ENCODE measurements at places on chromosomes 7 and 10.

DNA sequence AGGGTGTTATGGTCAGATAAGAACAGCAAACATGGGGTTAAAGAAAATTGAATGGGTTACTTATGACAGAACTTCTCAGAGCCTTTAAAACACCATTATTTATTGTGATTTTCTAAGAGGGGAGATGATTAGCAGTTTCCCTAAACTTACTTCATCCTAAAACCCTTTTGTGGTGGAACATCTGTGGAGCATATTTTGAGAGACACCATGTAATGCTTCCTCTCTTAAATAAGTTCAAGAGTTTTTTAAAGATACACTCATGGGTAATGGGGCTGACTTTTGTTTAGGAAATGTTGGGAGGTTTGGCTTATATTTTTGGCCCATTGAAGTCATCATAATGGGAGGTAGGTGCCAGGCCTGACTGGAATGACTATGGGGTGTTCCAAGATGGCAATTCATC lies 8.4 kb upstream of the PDCD4 start:
- no peak for DNase-seq

- DNase-seq: no peak
These were observed 282.0 kb upstream of the AKR1E2 start for GRCh38 chr10:4543938-4544533.

DNA sequence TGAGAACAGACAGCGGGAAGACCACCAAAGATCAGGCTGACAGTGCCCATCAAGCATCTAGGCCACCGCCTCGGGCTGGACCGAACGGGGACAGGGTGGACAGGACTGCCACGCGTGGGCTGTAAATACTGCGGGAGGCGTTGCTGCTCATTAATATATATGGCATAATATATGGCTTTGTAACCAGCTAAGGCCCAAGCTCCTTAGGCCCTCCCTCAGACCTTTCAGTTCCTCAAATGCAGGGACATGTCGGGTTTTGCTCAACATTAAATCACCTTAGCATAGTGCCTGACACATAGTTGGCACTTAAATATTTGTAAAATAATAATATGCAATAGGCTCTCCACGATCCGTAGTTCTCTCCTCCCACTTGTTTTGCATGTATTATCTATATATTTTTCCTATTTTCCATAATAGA lies 402 bp upstream of the TMEM168 start:
- DNase-seq: no peak

DNA sequence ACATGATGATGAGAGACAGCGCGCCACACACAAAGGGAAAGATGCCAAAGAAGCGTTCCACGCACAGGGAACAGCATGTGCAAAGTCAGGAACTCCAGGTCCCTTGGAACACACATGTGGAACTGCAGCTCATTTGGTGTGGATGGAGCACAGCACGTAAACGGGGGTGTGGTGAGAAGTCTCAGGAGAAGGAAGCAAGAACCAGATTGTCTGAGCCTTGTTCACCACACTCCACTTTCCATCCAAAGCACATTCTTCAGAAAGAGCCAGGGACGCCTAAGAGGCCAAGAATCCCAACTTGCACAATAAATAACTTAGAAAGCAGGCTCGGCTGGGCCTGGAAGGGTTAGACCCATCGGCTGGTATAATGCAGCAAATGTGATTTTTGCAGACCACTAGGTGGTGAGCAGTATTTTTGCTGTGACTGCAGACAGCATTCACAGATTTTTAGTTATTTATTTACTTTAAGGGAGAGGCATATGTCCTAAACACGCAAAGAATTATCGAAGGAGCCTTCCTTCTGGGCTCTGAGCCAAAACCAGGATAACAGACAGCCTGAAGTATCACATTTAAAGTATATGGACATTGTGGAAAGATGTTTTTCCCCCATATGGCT lies 27.9 kb upstream of the ASCC1 start:
- peak; percentile 95 for DNase-seq

GRCh38 chr7:1260244-1260635 lies 27.6 kb downstream of the UNCX start:
- no peak for DNase-seq

GRCh38 chr10:61389887-61390286 lies 63.3 kb downstream of the TMEM26 start:
- no peak for DNase-seq

GRCh38 chr7:83427884-83428283 lies 221.1 kb downstream of the SEMA3E start:
- DNase-seq: no peak

GRCh38 chr7:152587366-152587765 lies 88.6 kb downstream of the XRCC2 start:
- no peak for DNase-seq

DNA sequence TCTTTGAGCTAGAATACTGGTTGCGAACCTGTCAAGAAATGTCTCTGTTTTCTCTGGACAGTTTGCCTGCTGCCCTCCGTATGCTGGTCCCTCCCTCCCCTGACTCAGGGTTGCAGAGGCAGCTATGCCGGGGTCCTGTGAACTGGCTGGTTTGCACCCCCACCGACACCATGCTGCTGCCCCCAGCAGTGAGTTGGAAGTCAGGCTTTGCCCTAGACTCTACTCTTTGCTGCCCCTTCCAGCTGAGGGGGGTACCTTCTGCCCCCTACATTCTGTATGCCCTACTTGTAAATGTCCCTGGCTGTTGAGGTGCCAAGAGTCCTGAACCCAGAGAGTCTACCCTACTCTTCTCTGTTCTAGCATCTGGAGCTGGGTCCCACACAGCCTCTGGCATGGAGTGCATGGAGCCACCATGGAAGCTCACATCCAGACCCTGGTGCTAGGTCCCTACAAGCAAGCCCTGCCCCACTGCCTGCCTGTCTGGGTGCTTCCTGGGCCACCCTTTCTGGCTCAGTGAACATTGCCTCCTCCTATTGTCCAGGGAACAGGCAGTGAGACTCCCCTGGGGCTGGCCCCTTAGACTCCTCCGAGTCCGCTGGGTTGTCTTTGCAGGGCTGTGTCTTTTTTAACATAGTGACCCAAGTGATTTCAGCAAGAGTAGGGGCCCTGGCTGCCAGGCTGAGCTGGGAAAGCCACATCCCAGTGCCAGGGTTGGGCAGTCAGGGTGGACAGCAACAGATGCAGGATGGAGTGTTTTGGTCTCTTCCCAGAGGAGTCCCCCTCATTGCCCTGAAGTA lies 138.9 kb downstream of the ADCY1 start:
- DNase-seq: no peak

- no peak for DNase-seq
These were observed 577.9 kb downstream of the IPMK start for GRCh38 chr10:57689596-57690297.

DNA sequence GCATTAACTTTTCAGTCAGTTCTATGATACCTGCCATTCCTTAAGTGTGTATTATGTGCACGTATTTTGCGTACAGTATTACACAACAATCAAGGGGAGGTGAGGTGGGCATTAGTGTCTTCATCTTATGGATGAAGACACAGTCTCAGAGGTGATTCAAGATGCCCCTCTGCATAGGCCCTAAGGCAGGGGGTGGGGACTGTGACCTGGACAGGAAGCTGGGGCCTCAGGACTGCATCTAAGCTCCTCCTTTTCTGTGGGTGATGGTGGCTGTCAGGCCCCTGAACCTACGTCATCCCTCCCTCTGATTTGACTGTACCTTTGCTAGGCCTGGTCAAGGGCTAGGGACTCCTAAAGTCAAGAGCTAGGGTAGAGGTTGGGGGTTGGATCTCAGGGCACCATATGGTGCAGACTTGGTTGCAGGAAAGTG lies 38.9 kb downstream of the HK1 start:
- no peak for DNase-seq

DNA sequence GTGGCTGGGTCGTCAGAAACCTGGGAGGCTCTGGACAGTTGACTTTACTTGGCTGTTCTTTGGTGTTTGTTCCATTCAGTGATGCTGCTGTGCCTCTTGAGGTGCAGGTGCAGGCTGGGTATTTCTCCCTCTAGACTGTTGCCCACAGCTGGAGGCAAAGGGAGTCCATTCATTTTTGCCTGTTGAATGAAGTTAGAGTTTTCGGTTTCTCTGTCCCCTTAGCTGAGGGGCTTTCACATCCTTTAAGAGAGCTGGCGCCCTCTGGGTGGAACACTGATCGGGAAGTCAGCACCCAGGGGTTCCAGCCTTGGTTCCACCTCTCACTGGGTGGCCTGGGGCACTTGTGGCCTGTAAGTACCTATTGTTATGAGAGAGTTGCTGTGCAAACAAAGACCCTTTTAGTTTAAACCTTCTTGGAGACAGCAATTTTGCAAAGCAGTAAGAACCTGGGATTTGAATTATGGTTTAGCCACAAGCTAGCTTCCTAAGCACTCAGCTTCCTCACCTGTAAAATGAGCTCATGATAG lies 67.2 kb downstream of the GRK5 start:
- DNase-seq: no peak
